ENCODE measurements at places on chromosomes 4 and X.

- DNase-seq = no peak
Observed at GRCh38 chr4:141301216-141301615, 80.5 kb downstream of the ZNF330 start.

GRCh38 chrX:147550217-147550616 is 361.5 kb upstream of the FMR1 start:
- DNase-seq = no peak

- DNase-seq = no peak
Observed at GRCh38 chrX:27575565-27575964, 14.6 kb upstream of the DCAF8L2 start.

GRCh38 chr4:16582526-16582925 is 315.9 kb downstream of the LDB2 start:
- no peak for DNase-seq

GRCh38 chr4:7341491-7342222 is 93.1 kb downstream of the PSAPL1 start:
- no peak for DNase-seq

GRCh38 chr4:74793757-74794381 is 454 bp downstream of the BTC start:
- DNase-seq = no peak

DNA sequence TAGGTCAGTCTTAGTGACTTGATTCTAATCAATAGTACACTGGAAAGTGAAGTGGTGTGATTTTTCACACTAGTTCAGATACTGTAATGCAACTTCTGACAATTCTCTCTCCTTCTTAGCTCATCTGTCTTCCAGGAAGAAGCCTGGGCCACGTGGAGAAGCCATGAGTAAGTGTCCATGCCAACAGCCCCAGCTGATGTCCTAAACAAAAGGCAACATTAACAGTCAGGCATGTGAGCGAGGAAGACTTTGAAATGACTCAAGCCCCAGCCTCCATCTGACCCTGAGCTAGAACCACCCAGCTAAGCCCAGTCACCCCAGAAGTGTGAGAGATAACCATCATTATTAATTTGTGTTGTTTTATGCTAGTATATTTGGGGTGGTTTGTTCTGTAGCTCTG is 115.7 kb upstream of the MAGEB16 start:
- DNase-seq = no peak

GRCh38 chrX:21735038-21735767 is 22.7 kb downstream of the SMPX start:
- no peak for DNase-seq

- no peak for DNase-seq
Observed at GRCh38 chrX:127726227-127726626, 326.0 kb downstream of the ACTRT1 start.

DNA sequence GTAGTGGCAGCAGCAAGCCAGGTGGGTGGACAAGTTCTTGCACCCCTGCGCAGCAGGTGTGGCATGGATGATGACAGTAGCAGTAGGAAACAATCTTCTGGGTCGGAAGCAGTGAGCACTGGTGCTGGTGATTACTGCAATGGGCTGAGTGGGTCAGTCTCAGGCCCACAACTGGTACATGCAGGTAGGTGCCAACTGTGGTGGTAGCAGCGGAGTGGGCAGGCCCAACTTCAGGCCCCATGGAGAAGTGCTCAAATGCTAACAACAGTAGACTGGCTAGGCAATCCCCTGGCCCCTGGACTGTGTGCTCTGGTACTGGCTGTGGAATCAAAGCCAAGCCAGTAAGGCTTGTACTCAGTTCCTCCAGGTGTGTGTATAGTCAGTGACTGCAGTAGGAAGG is 413.7 kb downstream of the PDGFC start:
- DNase-seq = no peak

GRCh38 chrX:11334165-11334564 is 41.0 kb downstream of the AMELX start:
- no peak for DNase-seq

GRCh38 chrX:103254171-103254824 is 657 bp downstream of the TCEAL8 start:
- peak; percentile 2 for DNase-seq

- DNase-seq = no peak
Observed at GRCh38 chr4:39375478-39375877, 9.3 kb upstream of the RFC1 start.

GRCh38 chr4:105767579-105767978 is 59.0 kb downstream of the GSTCD start:
- no peak for DNase-seq

GRCh38 chr4:72449705-72450104 is 119.3 kb downstream of the ADAMTS3 start:
- no peak for DNase-seq

GRCh38 chr4:160352637-160353036 is 1249.8 kb downstream of the RAPGEF2 start:
- DNase-seq = no peak

DNA sequence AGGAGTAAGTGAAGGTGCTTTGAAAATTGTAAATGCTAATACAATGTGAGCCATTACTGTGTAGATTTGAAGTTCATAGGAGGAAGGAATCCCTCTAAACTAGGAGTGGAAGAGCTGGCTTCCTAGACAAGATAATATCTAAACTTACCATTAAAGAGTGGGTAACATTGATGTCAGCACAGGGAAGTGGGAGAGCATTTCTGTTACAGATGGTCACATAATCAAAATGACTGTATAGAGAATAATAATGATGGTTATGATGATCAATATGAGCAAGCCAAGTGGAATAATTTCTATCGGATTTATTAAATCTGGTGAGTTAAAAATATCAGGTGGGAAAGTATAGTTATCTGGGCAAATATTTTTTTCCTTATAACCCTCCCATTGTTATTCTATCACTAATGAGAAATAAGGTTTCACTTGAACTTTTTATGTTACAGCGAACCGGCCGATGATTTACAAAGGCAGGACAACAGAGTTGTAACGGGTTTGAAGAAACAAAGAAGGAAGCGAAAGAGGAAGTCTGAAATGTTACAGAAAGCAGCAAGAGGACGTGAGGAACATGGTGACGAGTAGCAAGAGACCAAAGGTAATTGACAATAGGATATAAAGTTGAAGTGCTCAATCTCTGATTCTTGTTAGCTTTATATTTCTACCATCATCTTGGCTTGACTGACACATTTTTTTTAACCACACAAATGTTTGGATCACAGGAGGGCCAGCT is 43.5 kb downstream of the FMR1NB start:
- no peak for DNase-seq

DNA sequence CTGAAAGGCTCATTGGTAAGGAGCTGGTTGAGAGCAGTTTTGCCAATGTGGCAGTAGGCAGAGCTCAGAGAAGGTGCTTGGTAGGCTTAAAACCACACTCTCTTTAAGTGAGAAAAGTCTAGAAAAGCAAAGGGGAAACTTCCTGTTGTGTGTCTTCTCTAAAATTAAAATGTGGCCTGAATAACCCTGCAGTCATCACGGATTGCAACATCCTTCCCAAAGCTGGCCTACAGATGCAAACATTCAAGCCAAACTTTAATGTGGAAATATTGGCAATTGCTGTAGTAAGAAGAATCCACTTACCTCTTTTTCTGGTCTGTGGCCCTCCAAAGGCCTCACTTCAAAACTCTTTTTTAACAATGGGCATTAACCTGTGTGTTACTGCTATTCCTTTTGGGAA is 348.5 kb downstream of the OPHN1 start:
- peak; percentile 4 for DNase-seq

DNA sequence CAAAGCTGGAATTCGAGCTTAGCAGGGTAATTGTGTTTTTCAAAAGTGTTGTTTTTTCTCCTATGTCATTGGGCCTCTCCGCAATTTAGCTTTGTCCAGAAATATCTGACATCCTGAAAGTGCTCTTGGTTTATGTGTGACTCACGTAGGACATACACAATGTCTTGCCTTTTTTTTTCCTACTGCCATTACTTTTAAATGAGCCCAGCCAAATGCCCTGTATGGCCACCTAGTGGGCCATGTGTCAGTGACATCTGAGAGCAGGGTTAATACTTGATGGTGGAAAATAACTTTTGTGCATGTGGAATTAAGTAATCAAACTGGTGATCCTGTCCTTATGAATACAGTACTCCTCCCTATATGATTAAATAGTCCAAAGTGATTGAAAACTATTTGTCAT is 1411.1 kb upstream of the TENM3 start:
- no peak for DNase-seq

GRCh38 chr4:142322996-142323395 is 523.1 kb downstream of the INPP4B start:
- no peak for DNase-seq

GRCh38 chr4:2269206-2269531 is 7.3 kb upstream of the MXD4 start:
- no peak for DNase-seq

DNA sequence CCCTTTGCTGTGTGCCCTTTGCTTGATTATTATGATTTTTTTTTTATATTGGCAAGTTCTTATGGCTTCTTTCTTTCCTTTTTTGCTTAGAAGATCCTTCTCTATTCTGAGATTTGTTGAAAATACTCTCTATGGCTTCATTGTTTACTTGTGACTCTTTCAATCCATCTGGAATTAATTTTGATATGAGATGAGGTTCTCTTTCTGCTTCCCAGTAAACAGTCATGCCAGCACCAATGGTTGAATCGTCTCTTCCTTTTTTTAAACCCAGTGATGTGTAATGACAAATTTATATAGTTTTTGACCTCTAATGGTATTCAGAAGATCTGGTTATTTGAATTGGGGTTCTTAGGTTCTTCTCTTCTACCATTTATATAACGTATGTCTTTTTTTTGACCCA is 121.8 kb downstream of the ARHGAP10 start:
- peak; percentile 72 for DNase-seq

GRCh38 chr4:89535251-89535650 is 227.7 kb upstream of the GPRIN3 start:
- DNase-seq = no peak

GRCh38 chrX:29643181-29643580 is 572.2 kb upstream of the MAGEB2 start:
- no peak for DNase-seq

GRCh38 chr4:53195815-53196661 is 169.8 kb downstream of the SCFD2 start:
- peak; percentile 63 for DNase-seq

DNA sequence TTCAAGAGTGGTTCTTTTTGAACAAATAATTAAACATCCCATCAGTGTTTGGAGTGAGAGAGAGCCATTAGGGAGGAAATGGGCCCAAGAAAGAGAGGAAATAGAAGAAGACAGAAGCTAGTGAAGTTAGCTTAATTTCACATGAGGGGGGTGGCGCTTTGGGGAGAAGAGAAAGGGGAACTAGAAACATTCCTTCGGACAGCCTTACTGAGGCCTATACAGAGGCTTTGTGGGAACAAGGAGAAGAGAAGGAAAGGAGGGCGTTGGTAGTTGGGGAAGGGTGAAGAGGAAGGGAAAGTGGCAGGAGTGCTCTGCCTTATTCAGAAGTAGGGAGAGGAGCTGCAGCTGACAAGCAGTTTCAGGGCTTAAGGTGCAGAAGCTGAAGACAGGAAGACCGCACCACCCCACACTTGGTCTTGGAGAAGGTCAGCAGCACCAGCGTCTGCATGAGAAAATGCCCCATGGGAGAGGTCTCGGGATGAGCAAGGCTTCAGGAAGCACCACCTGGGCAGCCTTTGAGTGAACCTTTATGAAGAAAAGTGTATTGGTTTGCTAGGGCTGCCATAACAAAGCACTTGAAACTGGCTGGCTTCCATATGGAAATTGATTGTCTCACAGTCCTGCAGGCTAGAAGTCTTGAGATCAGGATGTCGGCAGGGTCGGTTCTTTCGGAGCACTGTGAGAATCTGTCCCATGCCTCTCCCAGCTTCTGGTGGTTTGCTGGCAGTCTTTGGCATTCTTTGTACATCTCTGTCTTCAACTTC is 85.1 kb downstream of the KIT start:
- no peak for DNase-seq

GRCh38 chrX:128622296-128622695 is 570.1 kb upstream of the ACTRT1 start:
- DNase-seq = no peak
